CD4-positive, CD25-positive, alpha-beta regulatory T cell (primary cell): ENCODE measurements at places on chromosomes 13 and 19. TPM values are rescaled to one million over a fixed set of nuclear protein-coding genes. Genes with fewer than 3 reads are reported as not detected.

Gene SEMA6B
- total RNA-seq, result not detected

Gene LRRC25
- total RNA-seq, result not detected

Gene C19orf18
- 1.6 TPM for total RNA-seq

Gene FFAR1
- total RNA-seq, result not detected

Gene LHFPL6
- total RNA-seq, result not detected

Gene CSNK1G2
- total RNA-seq, result 101 TPM

Gene UPK1A
- total RNA-seq, result not detected

Gene NAPSA
- total RNA-seq, result 0.67 TPM

Gene PDX1
- not detected for total RNA-seq

Gene ZNF358
- 0.30 TPM for total RNA-seq

Gene GIPR
- 9.3 TPM for total RNA-seq

Gene DPF1
- not detected for total RNA-seq

Gene C5AR1
- total RNA-seq, result 0.91 TPM

Gene TEKTIP1
- total RNA-seq, result 10.9 TPM

Gene ZNF536
- 0.57 TPM for total RNA-seq

Gene GSK3A
- 31.3 TPM for total RNA-seq

Gene COL4A2
- total RNA-seq, result not detected

Gene SOX1
- total RNA-seq, result not detected

Gene EEF2
- total RNA-seq, result 2,369 TPM

Gene CEACAM1
- 7.0 TPM for total RNA-seq

Gene CBARP
- total RNA-seq, result 0.12 TPM

Gene FAM124A
- total RNA-seq, result not detected

Gene KLHL1
- not detected for total RNA-seq

Gene CPB2
- total RNA-seq, result not detected
